Activated CD8-positive, alpha-beta T cell treated with anti-CD3 and anti-CD28 coated beads for 36 hours (primary cell): ENCODE measurements at places on chromosomes 12 and 14. TPM values are rescaled to one million over a fixed set of nuclear protein-coding genes. Genes with fewer than 3 reads are reported as not detected.

- no peaks in the 10 kb centered on the region for H3K36me3 ChIP-seq
- no peak overlapping the region for H3K27ac ChIP-seq
- H3K4me3 ChIP-seq: no peak overlapping the region
Measured at GRCh38 chr14:82897469-82898308, 1364.0 kb upstream of the SEL1L start.

DNA sequence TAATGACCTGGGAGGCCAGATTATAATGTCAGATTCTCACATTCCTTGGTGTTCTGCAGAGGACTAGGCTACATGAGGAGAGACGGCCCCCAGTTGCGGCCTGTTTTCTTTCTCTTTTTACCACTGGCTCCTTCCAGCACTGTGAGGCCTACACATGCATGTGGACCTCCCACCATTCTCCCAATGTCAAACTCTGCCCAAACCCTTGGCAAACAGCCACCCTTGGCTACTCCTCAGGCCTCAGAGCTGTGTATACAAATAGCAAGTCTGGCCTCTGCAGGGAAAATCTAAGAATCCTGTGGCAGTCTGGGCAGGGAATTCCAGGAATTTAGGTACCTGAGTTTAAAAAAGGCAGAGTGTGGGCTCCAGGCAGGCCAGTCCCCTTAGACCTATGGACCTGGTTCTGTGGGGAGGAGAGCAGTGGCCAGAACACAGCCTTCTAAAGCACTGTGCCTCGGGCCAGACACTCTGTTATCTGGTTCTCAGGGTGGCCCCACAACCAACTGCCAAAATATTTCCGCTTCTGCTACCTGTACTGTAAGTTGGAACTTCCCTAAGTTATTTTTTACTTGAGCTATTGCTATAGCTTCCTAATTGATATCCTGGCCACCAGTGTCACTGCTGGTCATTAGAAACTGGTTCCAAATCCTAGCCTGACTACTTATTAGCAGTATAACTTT lies 19.9 kb upstream of the NEDD1 start:
- DNase-seq: no peak
- H3K27ac ChIP-seq: no peak overlapping the region
- peaks cover 4% of the 10 kb centered on the region for H3K4me1 ChIP-seq
- H3K36me3 ChIP-seq: no peaks in the 10 kb centered on the region
- no peak overlapping the region for H3K4me3 ChIP-seq

DNA sequence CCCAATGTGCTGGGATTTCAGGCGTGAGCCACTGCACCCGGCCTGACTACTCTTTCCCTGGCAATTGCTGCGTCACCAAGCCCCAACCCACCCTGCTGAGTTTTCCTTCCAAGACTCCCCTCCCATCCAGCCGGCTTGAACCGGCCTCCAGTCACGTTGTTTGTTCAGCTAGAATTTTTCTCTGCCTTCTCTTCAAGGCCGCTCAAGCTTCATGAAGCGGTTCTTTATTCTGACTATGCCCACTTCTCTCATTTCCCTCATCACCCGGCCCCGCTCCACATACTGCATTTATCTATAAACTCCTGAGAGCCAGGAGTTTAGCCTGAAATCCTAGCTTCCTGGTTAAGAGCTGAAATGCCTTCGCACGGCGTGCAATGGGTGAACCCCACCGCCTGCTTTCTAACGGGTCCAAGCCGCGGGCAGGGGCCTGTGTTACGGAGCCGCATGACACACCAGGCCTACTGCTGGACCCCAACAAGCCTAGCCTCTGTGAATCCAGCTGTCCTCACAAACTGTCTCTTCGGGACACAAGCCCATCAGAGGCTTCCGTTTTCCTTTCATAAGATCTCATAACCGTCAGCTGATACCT lies 999 bp upstream of the DCAF4 start:
- no peak overlapping the region for H3K27ac ChIP-seq
- peaks cover 8% of the 10 kb centered on the region for H3K36me3 ChIP-seq
- H3K4me1 ChIP-seq: peaks cover 5% of the 10 kb centered on the region
- no peak for DNase-seq

DNA sequence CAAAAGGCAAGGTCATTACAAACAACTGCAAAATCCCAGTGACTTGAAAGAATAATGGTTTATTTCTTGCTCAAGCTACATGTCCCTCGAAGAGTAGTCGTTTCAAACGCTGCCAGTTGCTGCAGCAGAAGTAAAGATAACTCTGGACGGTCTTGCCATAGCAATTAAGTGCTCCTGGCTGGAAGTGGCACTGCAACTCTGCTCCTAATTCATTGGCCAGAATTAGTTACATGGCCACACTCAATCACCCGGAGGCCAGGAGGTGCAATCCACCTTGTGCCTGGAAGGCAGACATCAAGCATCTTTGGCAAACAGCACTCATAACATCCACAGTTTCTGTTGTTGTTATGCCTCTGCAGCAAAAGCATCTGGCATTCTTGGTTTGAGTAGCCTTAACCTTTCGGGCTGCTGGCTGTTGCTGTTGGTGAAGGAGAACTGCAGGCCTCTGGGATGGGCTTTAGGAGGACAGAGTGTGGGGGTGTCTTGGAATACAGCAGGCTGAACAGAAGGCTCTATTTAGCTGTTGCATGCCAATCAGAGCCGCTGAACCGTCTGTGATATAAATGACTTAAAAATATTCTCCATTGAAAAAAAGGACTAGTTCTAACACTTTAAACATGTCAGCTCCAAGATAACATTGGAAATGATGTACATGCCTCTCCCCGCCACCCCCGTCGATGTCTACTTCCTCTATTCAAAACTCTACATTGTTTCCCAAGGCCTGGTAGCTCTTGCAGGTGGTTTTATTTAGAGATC lies 123.5 kb upstream of the DYRK2 start:
- no peak overlapping the region for H3K4me3 ChIP-seq
- H3K27me3 ChIP-seq: no peaks in the 10 kb centered on the region
- no peak for DNase-seq
- H3K36me3 ChIP-seq: no peaks in the 10 kb centered on the region
- no peak overlapping the region for H3K27ac ChIP-seq

DNA sequence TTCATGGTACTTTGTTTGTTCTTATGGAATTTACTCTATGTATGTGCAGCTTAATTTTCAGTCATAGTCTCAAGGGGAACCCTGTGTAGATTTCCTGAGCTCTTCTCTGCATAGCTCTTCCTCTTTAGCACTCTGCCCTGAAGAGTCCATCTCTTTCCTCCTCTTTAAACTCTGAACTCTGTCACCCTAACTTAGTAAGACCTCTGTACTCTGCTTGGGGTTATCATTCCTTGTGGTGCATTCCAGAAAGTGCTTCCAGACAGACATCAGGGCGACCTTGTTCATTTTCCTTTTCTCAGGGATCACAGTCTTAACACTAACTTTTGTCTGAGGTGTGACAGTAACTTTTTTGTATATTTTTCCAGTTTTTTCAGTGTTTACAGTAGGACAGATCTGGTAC lies 179.3 kb downstream of the RAD51B start:
- no peaks in the 10 kb centered on the region for H3K4me1 ChIP-seq
- no peaks in the 10 kb centered on the region for H3K27me3 ChIP-seq
- no peak for DNase-seq
- no peaks in the 10 kb centered on the region for H3K36me3 ChIP-seq
- no peak overlapping the region for H3K27ac ChIP-seq

- H3K36me3 ChIP-seq: no peaks in the 10 kb centered on the region
- no peaks in the 10 kb centered on the region for H3K27me3 ChIP-seq
- no peak overlapping the region for H3K27ac ChIP-seq
Measured at GRCh38 chr12:122449317-122449716, 26.8 kb upstream of the CLIP1 start.

DNA sequence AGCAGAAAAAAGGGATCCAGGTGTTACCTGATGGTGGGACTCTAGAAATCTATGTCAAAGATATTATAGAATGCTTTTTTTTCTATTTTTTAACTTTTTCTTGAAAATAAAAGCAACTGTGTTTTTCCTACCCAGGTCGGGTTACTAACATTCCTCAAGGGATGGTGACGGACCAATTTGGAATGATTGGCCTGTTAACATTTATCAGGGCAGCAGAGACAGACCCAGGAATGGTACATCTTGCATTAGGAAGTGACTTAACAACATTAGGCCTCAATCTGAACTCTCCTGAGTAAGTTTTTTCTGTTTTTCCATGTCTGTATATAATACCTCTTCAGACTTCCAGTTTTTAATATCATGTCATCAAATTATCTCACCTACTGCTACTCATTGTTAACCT lies 27.6 kb upstream of the KCNMB4 start:
- H3K27me3 ChIP-seq: no peaks in the 10 kb centered on the region
- H3K4me3 ChIP-seq: no peak overlapping the region
- H3K27ac ChIP-seq: peak overlapping the region; percentile 5
- H3K4me1 ChIP-seq: peaks cover 3% of the 10 kb centered on the region
- no peak for DNase-seq
- H3K36me3 ChIP-seq: peaks cover 47% of the 10 kb centered on the region

GRCh38 chr12:119114294-119114693 lies 64.4 kb upstream of the HSPB8 start:
- no peaks in the 10 kb centered on the region for H3K4me1 ChIP-seq
- H3K27me3 ChIP-seq: peaks cover 2% of the 10 kb centered on the region
- no peak for DNase-seq
- H3K27ac ChIP-seq: no peak overlapping the region

The MAP3K9 gene
- 9.6 TPM for total RNA-seq

The CD163L1 gene
- not detected for total RNA-seq

The TAS2R30 gene
- 2.3 TPM for total RNA-seq

The NCKAP5L gene
- total RNA-seq: 5.7 TPM
